ENCODE measurements at places on chromosomes 11 and 22. TPM values are rescaled to one million over a fixed set of nuclear protein-coding genes. Genes with fewer than 3 reads are reported as not detected.

The ATG13 gene
- total RNA-seq: 43.5 TPM

The BTG4 gene
- total RNA-seq: not detected

GRCh38 chr11:57476757-57477506 lies 16.6 kb downstream of the RTN4RL2 start:
- no peaks in the 10 kb centered on the region for H3K36me3 ChIP-seq
- H3K27ac ChIP-seq: peak overlapping the region; percentile 43
- no peaks in the 10 kb centered on the region for H3K27me3 ChIP-seq
- peaks cover 11% of the 10 kb centered on the region for H3K4me1 ChIP-seq

- no peak overlapping the region for H3K4me3 ChIP-seq
- DNase-seq: no peak
- no peaks in the 10 kb centered on the region for H3K4me1 ChIP-seq
- H3K27ac ChIP-seq: no peak overlapping the region
- H3K27me3 ChIP-seq: no peaks in the 10 kb centered on the region
Observed at GRCh38 chr11:22476589-22476988, 138.4 kb downstream of the SLC17A6 start.

DNA sequence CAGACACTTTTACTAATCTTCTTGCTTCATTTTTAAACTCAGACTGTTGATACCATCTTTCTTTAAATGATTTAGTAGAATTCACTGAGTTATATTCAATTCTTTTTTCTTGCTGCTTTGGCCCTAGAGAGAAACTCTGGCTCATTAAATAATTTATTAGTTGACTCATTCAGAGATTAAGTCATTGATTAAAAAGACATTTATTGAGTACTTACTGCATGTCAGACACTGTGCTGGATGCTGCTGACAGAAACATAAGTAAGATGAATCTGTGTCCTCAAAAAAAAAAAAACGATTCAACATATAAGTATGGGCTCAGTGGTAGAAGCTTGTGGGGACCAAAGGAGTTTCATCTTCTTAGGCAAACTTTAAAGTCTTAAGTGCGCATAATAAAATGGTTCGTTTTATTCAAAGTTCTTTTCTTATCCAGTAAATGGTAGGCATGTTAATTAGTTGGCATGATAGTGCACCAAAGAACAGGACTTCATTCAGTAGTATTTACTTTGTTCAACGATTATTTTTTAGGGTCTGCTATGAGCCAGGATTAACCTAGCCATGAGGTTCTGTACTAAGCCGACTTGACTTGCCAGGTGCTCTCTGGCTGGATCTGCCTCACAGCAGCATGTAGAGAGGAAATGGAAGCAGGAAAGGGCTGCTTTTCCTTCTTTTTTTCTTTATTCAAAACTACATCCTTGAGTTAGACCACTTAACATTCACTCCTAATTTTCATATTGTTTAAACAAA lies 281.0 kb upstream of the CTSC start:
- no peaks in the 10 kb centered on the region for H3K27me3 ChIP-seq
- no peak overlapping the region for H3K27ac ChIP-seq
- DNase-seq: no peak
- H3K36me3 ChIP-seq: no peaks in the 10 kb centered on the region

DNA sequence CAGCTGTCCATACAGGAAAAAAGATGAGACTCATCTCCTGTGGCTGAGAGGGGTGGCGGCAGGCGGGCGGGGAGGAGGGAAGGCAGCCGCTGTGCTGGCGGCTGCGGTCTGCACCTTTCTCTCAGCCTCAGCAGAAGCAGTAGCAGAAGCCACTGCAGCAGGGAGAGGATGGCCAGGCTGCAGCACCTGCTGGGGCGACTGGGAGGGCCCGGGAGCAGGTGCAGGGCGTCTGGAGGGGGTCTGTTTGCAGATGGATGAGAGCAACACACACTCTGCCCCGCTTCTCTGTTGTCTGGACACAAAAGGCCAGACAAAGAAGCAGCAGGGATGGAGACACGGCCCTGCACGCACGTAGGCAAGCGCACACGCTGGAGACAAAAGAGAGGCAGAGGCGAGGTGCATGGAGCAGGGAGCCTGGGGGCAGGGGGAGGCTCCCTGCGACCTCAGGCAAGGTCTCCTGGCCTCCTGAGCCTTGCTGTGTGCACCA lies 9.3 kb upstream of the MIAT start:
- H3K4me3 ChIP-seq: no peak overlapping the region
- no peaks in the 10 kb centered on the region for H3K36me3 ChIP-seq
- no peaks in the 10 kb centered on the region for H3K4me1 ChIP-seq
- no peak for DNase-seq

- no peaks in the 10 kb centered on the region for H3K27me3 ChIP-seq
- H3K36me3 ChIP-seq: no peaks in the 10 kb centered on the region
- peak overlapping the region; percentile 6 for H3K27ac ChIP-seq
- peaks cover 61% of the 10 kb centered on the region for H3K4me1 ChIP-seq
Observed at GRCh38 chr11:128727796-128728431, 34.0 kb downstream of the FLI1 start.

DNA sequence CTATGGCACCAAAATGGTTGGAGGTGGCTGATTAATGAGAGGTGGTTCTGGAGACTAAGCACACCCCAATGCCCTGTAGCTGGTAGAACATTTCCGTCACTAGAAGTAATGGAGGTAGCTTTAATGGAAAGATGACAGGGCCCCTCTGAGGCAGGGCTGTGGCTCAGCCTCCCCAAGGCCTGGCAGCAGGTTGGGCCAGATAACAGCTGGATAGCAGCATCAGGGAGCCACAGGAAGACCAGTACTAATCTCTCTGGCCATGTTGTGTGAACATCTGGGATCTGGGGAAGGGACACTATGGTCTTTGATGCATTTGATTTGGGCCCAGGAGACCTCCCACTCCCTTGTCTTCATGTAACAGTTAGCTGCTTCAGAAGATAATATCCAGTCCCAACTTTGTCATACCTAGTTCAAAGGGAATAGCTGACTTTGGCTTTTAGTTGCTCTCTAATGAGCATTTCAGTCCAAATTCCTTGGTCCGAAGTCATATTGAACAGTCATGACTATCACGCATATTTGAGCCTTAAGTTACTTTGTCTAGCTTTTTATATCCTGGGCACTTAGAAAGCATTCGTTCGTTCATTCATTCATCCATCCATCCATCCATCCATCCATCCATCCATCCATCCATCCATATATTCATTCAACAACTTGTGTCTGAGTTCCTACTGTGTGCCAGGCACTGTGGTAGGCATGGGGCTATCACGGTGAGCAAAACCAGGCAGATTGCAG lies 53.0 kb upstream of the LMO2 start:
- H3K36me3 ChIP-seq: no peaks in the 10 kb centered on the region
- no peak for DNase-seq
- peaks cover 21% of the 10 kb centered on the region for H3K4me1 ChIP-seq
- H3K27me3 ChIP-seq: no peaks in the 10 kb centered on the region
- no peak overlapping the region for H3K4me3 ChIP-seq
- H3K27ac ChIP-seq: no peak overlapping the region

GRCh38 chr22:47691152-47691895 lies 928.9 kb downstream of the TBC1D22A start:
- H3K4me3 ChIP-seq: no peak overlapping the region
- H3K27ac ChIP-seq: no peak overlapping the region
- no peaks in the 10 kb centered on the region for H3K27me3 ChIP-seq
- no peaks in the 10 kb centered on the region for H3K36me3 ChIP-seq
- no peak for DNase-seq

- DNase-seq: no peak
- peaks cover 3% of the 10 kb centered on the region for H3K27me3 ChIP-seq
- H3K27ac ChIP-seq: peak overlapping the region; percentile 87
- H3K36me3 ChIP-seq: no peaks in the 10 kb centered on the region
- H3K4me3 ChIP-seq: no peak overlapping the region
- peaks cover 14% of the 10 kb centered on the region for H3K4me1 ChIP-seq
Observed at GRCh38 chr11:118318124-118318523, 13.6 kb downstream of the CD3E start.

DNA sequence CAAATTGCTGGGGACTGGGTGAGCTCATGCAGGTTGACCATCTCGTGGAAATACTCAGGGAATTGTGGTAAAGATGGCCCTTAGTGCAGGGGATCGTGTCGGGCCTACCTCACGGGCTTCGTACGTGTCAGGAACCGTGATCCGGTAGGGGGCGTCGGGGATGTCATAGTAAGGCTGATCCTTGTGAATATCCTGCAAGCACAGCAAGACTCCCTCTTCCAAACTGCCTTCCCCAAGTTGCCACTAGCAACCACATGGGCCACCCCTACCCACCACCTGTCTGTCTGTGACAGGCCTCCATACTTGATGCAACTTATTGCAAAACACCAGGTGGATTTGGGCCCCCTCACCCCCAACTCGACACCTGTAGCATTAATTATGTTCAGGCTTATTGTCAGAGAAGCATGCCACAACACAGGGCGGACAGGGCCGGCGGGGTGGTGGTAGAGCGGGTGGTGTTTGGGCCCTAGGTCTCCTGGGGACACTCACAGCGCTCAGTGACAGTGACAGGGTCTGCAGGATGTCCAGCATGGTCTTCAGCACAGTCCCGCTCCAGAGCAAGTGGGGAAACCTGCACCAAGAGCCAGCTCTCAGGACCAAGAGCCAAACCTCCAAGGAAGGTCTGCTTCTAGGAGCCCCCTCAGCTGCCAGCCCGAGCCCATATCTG lies 22.6 kb upstream of the SERPIND1 start:
- no peaks in the 10 kb centered on the region for H3K27me3 ChIP-seq
- H3K36me3 ChIP-seq: peaks cover 78% of the 10 kb centered on the region
- no peak overlapping the region for H3K27ac ChIP-seq

Data from heart left ventricle (tissue), 16 donors.